Caco-2 (cell line): ENCODE measurements at places on chromosomes 3 and 15. TPM values are rescaled to one million over a fixed set of nuclear protein-coding genes. Genes with fewer than 3 reads are reported as not detected.

AP3S2 gene
- 26.4 and 28.1 TPM in 2 replicates for total RNA-seq

PLSCR5 gene
- 0.26 TPM in 1 of 2 replicates, not detected in the other for total RNA-seq

HDGFL3 gene
- 22.9 TPM in 2 replicates for total RNA-seq

WDR72 gene
- 10.1 and 11.2 TPM in 2 replicates for total RNA-seq

UPK1B gene
- 0.46 and 0.50 TPM in 2 replicates for total RNA-seq

ACTRT3 gene
- not detected in 2 replicates for total RNA-seq

CD200 gene
- total RNA-seq: 0.45 and 0.51 TPM in 2 replicates

DNA sequence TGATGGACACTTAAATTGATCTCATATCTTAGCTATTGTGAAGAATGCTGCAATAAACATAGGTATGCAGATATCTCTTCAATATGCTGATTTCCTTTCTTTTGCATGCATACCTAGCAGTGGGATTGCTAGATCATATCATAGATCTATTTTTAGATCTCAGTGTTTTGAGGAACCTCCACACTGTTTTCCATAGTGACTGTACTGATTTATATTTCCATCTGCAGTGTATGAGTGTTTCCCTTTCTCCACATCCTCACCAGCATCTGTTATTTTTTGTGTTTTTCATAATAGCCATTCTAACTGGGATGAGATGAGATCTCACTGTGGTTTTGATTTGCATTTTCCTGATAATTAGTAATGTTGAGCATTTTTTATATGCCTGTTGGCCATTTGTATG is 17.1 kb upstream of the RASA2 start:
- DNase-seq: no peak

- no peak for DNase-seq
Observed at GRCh38 chr15:74595271-74595670, 20.4 kb upstream of the CLK3 start.

GRCh38 chr3:10561162-10561945 is 56.0 kb upstream of the ATP2B2 start:
- DNase-seq: no peak

GRCh38 chr15:81310480-81310879 is 13.5 kb downstream of the STARD5 start:
- no peak for DNase-seq

DNA sequence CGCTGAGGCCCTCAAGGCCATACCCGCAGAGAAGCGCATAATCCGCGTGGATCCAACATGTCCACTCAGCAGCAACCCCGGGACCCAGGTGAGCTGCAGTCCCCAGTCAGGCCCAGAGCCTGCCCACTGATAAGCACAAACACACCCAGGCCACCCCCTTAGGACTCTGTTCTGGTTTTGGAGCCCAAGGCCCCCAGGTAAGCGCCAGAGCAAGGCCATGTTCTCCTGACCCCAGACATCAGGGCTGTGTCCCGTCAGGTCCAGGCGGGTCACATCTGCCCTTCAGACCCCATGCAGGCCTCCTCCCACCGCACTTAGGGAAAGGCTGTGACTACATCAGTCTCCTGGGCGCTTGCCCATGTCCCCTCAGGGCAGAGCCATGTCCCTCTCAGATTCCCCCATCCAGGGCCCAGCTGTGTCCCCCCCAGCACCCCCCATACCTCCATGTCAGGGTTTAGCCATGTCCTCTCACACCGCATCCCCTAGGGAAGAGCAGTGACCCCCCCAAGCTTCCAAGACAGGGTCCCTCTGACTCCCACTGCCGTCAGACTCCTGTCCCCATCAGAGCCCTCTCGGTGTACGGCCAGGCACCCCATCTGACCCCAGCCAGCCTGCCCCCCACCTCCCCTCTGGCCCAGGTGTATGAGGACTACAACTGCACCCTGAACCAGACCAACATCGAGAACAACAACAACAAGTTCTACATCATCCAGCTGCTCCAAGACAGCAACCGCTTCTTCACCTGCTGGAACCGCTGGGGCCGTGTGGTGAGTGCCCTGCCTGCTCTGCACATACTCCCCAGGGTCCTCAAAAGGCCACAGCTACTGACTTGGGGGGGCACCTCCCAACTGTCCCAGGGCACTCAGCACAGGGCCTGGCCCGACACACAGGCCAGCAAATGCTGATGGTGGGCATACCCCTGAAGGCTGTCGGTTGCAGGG is 1.6 kb downstream of the PARP3 start:
- no peak for DNase-seq

DNA sequence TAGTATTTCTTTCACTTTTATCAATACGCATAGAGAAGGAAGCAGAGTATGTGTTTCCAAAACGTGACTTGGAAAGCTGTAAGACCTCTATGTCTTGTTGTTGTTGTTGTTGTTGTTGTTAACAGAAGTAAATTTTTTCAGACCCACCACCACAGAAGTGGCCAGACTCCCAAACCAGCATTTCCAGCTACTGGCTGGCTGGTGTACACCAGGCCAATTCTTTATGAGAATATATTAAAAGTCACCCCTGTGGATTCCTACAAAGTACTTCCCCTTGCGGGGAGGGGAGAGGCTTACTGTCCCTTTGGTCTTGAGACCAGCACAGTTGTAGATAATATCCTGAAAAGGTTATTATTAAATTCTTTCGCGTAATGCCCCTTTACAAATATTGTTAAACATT is 1.6 kb upstream of the FOXP1 start:
- DNase-seq: no peak

- no peak for DNase-seq
Observed at GRCh38 chr15:39448409-39448808, 132.5 kb upstream of the THBS1 start.

DNA sequence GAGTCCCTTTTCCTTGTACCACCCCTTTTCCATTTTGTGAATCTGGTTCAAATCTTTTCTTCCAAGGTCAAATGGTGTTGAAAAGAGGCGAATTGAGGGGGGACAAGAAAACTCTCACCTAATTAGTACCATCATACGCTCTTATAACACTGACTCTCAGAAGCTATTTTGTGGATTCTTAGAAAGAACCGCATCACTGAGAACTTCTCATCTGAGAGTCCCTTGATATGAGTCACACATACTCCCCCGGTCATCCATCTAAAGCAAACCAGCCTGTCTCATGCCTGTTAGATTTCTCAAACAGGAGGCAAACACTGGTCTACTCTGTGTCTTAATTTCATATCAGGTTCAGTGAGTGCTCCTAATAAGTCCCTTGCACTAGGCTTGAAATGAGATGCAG is 76.5 kb upstream of the SPRED1 start:
- DNase-seq: no peak

DNA sequence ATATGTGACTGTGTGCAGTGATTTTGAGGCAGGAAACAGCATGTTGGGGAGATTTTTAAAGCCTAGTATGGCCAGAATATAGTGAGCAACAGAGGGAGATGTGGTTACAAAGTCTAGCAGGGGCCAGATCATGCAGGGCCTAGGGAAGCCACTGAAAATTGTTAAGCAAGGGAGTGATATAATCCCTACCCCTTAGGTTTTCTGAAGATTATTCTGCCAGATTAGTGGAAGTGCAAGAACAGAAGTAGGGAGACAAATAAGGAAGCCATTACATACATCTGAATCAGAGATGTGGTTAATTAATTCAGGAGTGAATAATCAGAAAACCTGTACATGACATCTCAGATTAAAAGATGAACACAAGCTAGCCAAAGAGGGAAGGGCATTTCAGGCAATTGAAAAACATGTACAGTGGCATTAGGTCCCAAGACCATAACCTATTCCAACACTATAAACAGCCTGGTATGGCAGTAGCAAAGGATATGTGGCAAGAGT is 54.8 kb downstream of the MSL2 start:
- DNase-seq: no peak
